ENCODE measurements at places on chromosomes 2 and 18. TPM values are rescaled to one million over a fixed set of nuclear protein-coding genes. Genes with fewer than 3 reads are reported as not detected.

ESPNL gene
- not detected for total RNA-seq

COL5A2 gene
- 7.4 TPM for total RNA-seq

ERMN gene
- total RNA-seq = not detected

ABCA12 gene
- 37.8 TPM for total RNA-seq

ICA1L gene
- 8.0 TPM for total RNA-seq

SIGLEC15 gene
- not detected for total RNA-seq

PUM2 gene
- 94.0 TPM for total RNA-seq

GPR45 gene
- not detected for total RNA-seq

AOX1 gene
- 76.6 TPM for total RNA-seq

CDH20 gene
- not detected for total RNA-seq

DNA sequence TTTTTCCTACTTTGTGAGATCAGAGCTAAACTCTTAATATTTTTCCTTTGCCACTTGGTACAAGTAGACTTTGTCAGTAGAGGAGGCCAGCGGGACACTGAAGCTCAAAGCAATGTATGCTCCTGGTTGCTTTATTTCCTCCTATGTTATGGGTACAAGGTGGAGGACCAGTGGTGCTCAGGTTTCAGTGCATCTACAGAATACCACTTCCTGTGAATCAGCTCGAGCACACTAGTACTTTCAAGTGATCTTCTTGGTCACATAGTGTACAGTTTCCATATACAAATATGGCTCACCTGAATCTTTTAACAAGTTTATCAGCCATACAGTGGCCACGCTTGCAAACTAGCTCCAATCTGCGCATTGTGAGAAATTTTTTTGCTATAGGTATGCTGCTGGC lies 1674.8 kb upstream of the TMEFF2 start:
- no peak for DNase-seq

- DNase-seq = no peak
Observed at GRCh38 chr2:37489041-37489456, 144.6 kb downstream of the QPCT start.

DNA sequence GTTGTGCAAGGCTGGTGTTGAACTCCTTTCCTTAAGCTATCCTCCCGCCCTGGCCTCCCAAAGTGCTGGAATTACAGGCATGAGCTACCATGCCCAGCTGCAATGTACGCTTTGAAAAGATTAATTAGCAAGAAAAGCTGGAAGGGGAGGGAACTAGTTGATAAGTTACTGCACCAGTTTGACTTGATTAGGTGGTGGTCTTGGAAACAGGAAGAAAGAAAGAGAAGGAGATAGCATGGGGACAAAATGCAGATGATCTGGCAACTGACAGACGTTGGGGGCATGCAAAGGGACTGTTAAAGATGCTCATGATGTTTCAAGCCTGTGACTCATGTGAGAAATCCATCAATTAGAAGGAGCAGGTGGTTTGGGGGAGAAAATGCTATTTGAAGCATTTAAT lies 68.6 kb downstream of the PLEKHM3 start:
- no peak for DNase-seq

DNA sequence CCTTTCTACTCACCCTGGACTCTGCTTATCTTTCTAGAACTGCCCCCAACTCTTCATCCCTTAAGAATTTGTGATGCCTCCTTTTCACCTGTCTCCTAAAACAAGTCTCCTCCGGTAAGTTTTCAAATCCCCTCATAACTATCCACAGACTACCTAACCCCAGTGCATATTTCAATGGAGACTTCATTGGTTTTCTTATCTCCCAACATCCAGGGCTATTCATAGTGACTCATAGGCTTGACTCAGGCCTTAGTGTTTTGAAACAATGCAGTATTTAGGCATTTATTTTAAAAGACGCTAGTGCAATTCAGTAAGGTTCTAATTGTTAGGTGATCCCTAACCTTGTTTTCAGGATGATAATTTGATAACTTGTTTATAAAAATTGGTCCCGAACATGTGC lies 399.2 kb downstream of the CPS1 start:
- DNase-seq = peak; percentile 43

DNA sequence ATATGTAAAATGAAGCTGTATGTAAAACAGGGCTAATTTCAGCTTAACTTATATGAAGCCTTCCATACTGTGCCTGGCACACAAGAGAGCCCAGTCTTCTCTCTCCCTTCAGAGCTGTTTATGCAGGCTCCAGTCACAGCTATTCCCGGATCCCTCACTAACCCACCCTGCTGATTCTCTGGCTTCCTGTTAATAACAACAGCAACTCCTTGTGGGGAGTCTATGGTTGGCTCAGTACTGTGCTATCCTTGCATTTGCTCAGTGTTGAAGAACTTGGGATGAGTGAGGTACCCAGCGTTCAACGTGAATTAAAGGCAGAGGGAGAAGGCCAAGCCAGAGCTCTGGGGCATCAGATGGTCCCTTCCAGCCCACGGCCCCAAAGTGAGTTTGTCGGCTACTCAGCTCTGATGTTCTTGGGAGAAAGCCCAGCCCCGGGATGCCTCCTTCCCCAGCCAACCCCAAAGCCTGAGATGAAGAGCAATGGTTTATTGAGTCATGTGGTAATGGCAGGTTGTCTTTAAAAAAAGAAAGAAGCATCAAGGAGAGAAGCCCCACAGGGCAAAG lies 43.2 kb downstream of the PSD4 start:
- no peak for DNase-seq

- no peak for DNase-seq
Observed at GRCh38 chr18:69757733-69758132, 189.9 kb downstream of the CD226 start.

GRCh38 chr18:46213295-46213694 lies 109.1 kb downstream of the HAUS1 start:
- DNase-seq = peak; percentile 30

GRCh38 chr2:68156419-68156818 lies 1.3 kb upstream of the PNO1 start:
- no peak for DNase-seq

DNA sequence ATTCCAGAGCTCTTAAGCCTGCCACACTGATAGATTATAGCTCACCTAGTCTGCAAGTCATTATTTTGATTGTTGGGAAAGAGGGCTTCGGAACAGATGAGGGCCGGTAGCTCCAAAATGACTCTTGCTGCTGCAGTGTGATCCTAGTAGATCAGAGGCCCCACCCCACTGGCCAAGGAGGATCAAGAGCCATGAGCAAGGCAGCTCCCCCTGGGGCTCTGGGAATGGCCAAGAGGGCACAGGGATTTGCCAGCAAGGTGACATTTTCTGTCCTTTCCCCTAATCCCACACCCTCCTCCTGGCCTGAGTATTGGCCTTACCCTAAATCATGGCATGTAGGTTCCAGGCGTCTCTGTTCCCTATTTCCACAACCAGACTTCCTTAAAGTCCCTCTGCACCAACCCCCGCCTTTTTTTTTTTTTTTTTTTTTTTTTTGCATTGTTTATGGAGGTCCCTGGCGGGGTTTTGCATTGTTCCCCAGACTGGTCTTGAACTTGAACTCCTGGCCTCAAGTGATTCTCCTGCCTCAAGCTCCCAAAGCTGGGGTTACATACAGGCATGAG lies 36.5 kb downstream of the EIF4E2 start:
- DNase-seq = no peak

DNA sequence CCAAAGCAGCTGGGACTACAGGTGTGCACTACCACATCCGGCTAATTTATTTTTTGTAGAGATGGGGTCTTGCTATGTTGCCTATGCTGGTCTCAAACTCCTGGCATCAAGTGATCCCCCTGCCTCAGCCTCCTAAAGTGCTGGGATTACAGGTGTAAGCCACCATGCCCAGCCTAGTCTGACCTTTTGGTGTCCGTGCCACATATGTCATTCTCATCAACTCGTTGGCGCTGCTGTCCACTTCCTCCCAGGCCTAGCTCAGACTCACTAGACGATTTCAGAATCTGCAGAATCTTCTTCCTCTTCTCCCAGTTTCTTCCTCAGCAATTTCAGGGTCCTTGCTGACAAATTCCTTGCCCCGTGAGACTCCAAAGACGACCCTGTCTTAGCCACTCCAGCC lies 39.8 kb upstream of the DNMT3A start:
- no peak for DNase-seq

DNA sequence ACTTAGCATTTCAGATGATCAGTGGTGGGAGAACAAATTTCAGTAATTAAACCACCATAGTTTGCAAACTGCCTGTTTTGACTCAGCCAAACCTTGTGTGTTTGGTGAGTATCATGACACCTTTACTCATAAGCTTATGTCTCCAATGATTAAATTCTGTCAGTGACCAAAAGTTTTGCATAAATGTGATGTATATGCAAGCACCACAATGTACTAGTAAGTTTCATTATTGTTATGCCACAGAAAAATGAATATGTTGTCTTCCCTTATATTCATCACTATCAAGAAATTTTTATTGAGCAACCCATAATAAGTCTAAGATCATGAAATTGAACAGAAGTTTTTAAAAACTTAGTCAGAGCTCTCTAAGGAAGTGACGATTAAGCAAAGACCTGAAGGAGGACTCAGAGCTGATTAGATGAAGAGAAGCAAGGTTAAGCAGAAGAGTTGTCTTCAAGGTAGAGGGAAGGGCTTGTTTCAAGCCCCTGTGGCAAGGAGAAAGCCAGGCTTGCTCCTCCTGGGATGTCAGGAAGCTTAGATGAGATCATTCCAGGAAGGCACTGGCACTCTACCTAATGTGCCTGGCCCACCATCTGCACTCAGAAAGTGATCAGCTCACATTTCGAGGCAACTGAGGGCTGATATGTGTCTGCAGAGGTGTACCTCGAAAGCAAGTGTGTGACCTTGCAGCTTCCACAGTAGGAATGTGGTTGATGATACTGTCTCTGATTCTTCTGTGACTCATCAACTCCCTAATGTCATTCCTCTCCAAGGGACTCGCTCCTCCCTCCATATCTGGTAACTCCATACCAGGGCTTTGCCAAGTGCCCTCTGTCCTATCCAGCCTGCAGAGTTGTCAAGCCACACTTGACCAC lies 54.7 kb downstream of the KCTD18 start:
- peak; percentile 48 for DNase-seq

- DNase-seq = no peak
Observed at GRCh38 chr2:227491386-227491785, 19.4 kb downstream of the AGFG1 start.

DNA sequence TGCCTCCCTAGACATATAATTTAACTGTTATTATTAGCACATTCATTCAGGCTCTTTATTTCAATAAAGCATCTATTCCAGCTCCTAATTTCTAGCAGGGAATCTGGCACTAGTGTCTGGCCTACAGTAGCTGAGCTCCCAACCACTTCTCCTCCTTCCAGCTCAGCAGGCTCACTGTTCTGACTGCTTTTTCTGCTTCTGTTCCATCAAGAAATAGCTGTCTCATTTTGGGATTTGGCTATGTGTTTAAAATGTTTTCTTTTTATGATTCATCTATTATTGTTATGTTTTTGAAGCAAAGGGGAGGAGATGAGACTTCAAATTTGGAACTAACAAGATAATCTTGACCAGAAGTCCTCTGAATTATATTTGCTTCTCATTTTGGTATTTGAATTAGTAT lies 172.7 kb upstream of the SMAD7 start:
- no peak for DNase-seq

DNA sequence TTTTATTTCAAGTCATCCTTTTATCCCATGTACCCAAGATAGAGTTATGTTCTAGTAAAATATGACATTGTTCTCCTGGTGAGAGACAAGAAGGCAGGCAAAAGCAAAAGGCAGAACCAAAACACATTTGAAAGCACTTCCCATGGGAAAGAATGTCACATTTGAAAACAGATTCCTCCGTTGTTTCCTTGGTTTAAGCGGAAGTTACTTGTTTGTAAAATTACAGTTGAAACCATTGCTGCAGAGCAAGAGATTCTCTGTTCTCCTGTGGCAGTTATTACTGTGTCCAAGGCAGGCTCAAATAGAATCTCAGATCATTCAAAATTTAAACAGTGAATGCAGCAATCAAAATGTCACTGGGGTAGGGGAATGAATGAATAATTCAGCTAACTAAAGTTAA lies 149.6 kb downstream of the MTCL1 start:
- no peak for DNase-seq

- DNase-seq = peak; percentile 22
Observed at GRCh38 chr2:145751155-145751554, 1231.2 kb upstream of the ZEB2 start.

DNA sequence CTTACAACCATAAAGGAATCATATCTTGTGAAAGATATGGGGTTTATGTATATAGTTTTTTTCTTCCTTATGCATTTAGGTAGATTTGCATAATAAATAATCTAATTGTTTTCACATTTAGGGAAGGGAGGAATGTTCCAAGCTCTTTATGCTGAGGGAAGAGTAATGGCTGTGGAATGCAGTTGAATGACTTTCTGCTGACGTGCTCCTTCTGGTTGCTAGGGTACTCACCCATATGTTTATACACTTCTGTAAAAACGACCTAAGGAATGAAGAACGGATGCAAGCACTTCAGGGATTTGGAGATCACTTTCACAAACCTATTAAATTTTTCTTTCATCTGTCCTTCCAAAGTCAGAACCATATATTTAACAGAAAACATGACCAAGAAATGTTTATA lies 29.2 kb upstream of the PPP4R1 start:
- peak; percentile 84 for DNase-seq

- DNase-seq = no peak
Observed at GRCh38 chr2:57908736-57909161, 137.9 kb upstream of the VRK2 start.

GRCh38 chr2:41061356-41061755 lies 609.5 kb upstream of the SLC8A1 start:
- DNase-seq = no peak

DNA sequence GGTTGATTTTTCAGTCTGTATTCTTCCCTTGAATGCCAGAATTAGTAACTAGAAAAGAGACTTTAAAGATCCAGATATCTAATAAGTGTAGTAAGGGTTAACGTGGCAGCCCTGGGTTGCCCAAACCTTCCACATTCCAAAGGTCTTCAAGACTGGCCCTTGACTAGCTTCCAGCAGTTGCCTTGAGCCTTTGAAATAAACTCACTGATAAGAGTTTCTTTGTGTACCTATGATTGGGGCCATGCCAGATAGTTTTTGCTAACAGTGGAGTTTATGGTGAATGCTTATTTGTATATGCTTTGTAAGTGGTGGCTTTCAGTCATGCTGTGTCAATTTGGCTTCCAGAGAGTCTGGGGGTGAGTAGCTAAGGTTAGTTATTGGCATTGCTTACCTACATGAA lies 722.3 kb downstream of the RNF144A start:
- DNase-seq = no peak

DNA sequence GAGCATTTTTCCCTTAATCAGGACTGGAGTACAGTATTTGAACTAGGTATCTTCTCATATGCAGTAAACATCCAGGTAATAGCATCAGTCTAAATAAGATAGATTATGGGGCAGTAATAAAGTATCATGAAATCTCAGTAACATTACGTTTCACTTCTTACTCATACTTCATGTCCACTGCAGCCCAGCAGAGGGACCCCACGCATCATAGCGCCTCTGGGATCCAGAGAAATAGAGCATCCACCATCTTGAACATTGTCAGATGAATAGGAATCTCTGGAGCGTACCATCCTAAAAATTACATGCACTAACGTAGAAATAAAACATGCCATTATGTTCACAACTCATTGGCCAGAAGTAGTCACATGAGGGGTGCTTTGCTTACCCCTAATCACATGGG lies 499.0 kb downstream of the CPS1 start:
- peak; percentile 21 for DNase-seq

GRCh38 chr2:201432621-201433393 lies 18.5 kb downstream of the TRAK2 start:
- DNase-seq = no peak

GRCh38 chr18:7370375-7370774 lies 139.5 kb downstream of the LRRC30 start:
- no peak for DNase-seq
